ENCODE measurements at places on chromosomes 4 and X.

GRCh38 chr4:159021597-159022385 lies 81.1 kb upstream of the RAPGEF2 start:
- no peak for DNase-seq

GRCh38 chr4:86472377-86473019 lies 112.6 kb upstream of the MAPK10 start:
- no peak for DNase-seq

- no peak for DNase-seq
These were observed 28.0 kb upstream of the AMBN start for GRCh38 chr4:70564033-70564432.

DNA sequence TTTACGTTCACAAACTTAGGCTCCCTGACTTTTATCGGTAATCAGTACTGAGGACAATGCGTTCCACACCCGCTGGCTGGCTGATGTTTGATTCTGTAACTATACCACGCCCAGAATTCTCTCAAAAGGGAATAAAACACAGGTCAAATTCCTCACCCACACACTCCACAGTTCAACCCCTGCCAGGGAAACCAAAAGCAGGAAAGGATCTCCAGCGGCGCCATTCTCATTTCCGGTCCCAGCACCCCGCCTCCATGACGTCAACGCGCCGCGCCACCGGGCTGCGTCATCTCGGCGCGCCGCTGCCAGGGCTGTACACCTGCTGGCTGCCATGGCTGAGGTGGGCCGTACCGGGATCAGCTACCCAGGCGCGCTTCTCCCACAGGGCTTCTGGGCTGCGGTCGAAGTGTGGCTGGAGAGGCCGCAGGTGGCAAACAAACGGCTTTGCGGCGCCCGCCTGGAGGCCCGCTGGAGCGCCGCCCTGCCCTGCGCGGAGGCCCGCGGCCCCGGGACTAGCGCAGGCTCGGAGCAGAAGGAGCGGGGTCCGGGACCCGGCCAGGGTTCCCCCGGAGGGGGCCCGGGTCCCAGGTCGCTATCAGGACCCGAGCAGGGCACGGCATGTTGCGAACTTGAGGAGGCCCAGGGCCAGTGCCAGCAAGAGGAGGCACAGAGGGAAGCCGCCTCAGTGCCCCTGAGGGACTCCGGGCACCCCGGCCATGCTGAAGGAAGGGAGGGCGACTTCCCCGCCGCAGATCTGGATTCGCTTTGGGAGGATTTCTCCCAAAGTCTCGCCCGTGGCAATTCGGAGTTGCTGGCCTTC lies at the start of the genes ACOX3 and TRMT44:
TSS of gene ACOX3 (minus strand) at position 232 of the 820 bp plus-strand sequence. CDS start 24,202 bp downstream, outside the sequence.
TSS of gene TRMT44 (plus strand) at position 286 of the 820 bp plus-strand sequence. CDS start at position 332, 46 bp downstream.
- DNase-seq, result peak; percentile 96

DNA sequence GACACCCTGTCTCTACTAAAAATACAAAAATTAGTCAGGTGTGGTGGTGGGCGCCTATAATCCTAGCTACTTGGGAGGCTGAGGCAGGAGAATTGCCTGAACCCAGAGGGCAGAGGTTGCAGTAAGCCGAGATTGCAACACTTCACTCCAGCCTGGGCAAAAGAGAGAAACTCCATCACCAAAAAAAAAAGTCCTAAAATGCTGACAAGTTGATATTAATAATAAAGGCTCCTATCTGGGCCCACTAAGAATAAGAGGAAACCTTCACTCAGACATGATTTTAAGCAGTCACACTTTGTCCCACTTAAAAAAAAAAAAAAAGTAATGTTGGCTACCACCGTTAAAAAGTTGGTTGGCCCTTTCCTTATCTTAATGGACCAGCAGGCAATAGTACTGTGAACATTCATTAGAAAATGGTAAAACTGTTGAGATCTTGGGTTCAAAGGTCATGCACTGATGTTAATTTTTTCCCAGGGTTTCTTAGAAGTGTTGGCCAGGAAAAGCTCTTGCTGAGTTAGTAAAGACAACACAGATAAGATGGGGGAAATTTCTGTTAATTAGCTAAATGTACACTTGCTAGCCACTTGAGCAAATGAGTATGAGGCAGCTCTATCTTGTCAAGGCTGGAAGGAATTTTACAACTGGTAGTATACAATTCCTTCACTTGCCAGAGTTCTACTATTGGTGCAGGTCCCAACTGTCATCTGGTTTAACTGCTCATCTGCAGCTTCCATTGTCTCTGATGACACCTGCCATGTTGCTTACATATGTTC lies 43.6 kb upstream of the BMP2K start:
- DNase-seq, result no peak

DNA sequence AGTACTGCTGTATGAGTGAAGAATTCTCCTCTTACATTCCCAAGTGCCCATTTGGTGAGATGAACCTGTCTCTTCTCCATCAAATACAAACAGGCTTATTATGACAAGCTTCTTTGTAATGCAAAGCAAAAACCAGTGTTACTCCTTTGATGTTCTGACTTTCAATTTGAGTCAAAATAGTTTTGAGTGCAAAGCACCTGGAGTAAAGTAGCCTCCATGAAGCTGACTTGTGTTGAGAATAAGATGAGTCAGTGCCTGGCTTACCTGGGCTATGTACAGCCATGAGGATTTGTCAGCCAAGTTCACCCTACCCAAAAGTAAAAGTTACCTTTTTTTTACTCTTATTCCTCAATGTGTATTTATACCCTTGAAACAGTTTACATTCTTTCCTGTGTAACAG lies 132.5 kb upstream of the FMR1 start:
- DNase-seq, result no peak

DNA sequence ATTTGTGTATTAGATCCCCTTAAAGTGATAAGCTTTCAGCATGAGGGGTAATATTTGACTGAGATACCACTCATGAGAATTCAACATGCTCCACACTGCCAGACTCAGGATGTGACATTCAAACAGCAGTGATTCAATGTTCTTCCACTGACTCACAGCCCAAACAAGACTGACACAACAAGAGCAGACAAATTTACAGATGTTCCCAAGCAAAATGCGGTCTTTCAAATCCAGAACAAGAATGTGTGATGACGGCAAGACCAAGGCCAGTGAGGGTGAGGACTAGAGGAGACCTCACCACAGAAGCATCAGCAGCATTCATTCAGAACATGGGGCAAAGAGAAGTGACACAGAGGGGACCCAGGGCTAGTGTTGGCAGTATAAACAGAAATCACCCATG lies 99.3 kb upstream of the GRIA3 start:
- no peak for DNase-seq

- DNase-seq, result no peak
These were observed 180.6 kb upstream of the NUDT6 start for GRCh38 chr4:123102897-123103471.

- no peak for DNase-seq
These were observed 40.8 kb downstream of the FGFRL1 start for GRCh38 chr4:1052231-1052671.

DNA sequence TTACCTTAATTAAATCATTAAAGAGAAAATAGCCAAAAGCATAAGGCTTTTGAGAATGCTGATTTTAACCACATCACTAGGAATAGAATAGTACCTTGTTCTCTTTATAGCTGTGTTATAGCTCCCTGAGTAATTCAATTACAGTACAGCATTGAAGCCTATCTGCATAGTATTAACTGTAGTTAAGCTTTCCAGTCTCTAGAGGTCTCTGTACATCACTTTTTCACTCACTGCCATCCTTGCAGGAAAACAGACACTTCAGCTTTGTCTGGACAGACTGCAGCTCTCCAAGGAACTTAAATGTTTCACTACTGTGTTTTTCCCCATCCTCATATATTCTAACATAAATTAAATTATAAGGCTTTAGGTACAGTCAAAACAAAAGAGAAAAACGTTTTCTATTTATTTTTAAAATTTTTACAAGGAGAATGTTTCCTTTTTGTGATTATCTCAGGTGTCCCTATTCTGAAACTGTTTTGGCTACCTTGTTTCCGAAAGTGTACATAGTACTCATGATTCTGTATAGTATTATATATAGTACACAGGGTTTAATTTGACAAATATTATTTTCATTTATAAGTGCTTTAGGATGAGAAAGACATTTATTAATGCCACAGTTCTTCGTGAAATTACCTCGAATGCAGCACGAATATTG lies 407.9 kb downstream of the PCDH18 start:
- no peak for DNase-seq

GRCh38 chrX:131609480-131609879 lies 65.6 kb downstream of the OR13H1 start:
- no peak for DNase-seq

DNA sequence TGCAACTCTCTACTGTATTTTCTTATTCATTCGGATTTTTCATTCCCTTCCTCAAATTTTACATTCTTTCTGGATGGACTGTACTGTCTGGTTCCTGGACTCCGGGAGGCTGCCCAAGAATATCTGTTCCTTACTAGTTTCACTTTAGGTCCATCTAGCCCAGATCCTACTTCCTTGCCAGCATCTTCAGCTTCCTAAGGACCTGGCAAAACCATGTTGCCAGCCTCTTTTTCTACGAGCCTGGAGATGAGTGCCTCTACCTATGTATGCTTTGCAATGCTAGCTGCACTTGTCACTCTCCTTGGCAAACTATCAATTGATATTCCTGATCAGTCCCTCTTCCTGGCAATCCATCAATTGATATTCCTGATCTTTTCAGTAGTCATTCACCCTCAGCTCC lies 5.6 kb upstream of the LNX1 start:
- DNase-seq, result no peak

GRCh38 chr4:132333724-132334047 lies 815.4 kb upstream of the PCDH10 start:
- DNase-seq, result no peak

- DNase-seq, result no peak
These were observed 142.9 kb upstream of the SFRP2 start for GRCh38 chr4:153931804-153932203.
